ENCODE measurements at places on chromosomes 6 and 20.

DNA sequence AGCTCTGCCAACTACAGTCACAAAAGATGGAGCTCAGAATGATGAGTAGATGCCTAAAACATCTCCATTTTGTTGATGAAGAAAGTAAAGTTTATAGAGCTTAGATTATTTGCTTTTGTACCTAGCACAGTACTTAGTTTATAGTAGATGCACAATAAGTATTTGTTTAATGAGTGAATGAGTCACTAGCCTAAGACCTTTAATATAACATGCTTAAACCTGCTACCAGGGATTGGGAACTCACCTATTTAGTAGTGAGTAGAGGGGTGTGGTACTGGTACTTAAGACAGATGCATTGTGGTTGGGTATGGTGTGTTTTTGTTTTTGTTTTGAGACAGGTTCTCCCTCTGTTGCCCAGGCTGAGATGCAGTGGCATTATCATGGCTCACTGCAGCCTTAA lies 35.8 kb downstream of the TRIM38 start:
- DNase-seq = no peak

DNA sequence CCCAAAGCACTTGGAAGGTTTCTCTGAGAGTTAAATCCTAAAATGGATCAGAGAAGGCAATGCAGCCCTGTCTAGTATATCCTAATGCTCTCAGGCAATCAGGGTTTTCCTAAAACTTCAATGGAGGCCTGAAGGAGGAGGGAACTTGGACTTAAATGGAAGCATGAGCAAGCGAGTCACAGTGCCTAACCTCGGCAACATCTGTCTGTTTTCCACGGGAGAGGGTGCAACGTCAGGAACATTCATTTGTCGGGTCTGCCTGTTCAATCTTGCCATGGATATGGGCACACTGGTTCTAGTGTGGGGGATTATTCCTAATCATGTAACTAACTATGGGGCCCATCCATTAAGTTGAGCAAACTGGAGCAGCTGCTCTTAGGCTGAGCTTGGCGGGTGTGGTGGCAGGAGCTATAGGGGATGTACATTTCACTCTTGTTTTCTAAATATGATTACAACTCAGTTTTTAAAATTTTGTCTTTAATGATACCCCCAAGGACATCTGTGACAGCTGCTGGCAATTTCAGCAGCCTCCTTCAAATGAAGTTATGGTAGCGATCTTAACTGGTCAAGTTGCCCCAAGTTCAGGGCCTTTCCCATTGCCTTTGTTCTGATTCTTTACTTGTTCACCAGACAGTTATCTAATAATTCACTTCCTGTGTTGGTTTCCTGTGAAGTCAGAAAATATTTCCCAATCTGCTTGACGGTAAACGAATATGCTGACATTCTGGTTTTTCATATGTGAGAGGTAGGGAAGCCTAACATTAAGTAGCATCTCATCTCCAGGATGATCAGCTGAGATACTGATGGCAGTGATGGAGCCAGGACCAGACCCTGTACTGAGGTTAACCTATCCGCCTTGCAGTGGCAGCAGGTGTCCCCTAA lies 21.6 kb downstream of the DSE start:
- DNase-seq = no peak

DNA sequence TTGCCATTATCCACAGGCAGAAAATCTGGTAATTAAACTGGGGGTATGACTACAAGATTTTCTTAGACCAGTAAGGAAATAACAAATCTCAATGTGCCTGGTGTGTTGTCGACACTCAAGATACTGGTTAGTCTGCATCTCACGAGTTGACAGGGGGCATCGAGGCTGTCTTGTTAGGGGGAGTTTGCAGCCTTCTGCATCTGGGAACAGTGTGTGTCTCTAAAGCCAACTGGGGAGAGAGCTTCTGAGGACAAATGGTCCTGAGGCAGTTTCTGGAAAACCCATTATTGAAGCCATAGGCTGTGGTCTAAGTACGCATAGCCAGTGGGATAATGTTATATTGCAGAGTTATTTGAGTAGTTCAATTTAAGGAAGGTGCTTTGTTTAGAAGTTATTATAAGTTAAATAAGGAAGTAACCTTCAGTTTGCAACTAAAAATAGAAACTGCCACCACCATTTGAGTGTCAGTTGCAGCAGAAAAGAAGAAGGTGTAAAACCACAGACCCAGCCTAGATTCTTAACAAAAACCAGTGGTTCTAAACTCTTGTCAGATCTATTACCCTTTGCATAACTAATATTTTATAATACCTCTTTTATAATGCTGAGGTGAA lies 15.4 kb upstream of the MAPK13 start:
- DNase-seq = no peak

DNA sequence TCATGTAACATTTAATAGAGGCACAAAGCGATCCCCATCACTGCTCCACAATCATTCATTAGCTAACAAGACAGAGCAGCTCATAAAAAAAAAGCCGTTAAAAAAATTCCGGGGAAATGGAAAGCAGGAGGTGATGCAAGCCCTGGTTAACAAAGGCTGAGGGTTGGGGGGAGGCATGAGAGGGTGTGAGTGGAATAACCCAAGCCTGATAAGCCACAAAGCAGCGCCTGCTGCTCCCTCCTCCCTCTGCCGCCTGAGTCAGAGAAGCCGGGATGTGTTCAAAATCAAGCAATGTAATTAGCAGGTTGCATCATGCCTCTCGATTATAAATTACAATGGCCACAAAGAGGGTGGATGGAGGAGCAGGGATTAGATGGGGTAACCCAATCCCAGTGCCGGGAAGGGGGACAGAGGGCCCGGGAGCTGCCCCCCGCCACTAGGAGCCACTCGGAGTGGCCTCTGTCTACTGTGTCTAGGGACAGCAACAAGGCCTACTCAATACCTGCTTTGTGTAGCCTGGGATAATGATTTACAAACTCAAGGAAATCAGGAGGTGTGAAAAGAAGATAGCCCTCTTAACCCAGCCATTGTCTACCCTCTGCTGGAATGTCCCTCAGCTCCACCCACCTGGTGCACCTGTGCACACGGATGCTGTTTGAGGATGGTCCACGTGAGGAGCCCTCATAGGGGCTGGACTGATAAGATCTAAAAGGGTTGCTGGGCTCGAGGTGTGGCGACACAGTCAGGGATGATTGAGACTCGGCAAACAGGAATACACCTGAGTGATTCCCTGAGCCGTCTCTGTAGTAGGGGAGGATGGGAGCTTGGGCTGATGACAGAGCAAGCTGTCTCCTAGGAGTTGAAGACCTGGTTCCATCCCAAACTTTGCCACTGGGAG lies 156.9 kb downstream of the VEGFA start:
- no peak for DNase-seq

DNA sequence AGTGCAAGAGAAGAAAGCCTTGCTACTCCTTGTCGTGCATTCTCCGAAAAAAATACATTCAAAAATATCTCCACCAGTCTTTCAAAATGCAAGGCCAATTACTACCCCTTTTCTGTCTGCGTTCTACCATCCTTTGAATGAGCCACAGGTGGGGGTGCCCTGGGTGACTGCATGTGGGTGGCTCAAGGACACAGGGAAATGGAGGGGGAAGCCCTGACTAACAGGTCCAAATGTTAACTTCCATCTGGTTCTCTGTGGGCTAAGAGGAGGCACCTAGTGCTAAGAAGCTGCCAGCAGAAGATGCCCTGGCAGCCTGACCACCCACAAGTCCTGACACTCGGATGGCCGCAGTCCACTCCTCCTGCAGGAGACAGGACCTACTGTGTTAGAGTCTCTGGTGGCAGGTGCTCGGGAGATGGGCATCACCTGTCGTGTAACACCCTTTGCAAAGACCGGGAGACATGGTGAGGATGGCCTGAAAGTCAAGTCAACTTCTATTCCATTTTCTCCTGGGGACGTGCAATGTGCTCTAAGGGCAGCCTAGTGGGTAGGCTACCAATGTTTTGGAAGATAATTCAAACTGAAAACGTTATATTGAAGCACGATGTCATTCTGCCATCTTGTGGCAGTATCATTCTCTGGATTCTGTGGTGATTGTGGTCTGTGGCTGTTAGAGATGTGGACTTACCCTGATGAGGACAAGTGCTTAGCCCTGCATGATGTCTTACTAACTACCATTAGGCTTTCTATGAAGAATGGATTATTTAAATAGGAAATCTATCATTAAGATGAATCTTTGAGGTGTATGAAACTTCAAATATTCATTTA lies 27.4 kb upstream of the IGF2R start:
- DNase-seq = peak; percentile 25

- DNase-seq = no peak
Observed at GRCh38 chr6:152184573-152184916, 377.1 kb downstream of the ESR1 start.
